ENCODE measurements at places on chromosomes 1 and 21.

DNA sequence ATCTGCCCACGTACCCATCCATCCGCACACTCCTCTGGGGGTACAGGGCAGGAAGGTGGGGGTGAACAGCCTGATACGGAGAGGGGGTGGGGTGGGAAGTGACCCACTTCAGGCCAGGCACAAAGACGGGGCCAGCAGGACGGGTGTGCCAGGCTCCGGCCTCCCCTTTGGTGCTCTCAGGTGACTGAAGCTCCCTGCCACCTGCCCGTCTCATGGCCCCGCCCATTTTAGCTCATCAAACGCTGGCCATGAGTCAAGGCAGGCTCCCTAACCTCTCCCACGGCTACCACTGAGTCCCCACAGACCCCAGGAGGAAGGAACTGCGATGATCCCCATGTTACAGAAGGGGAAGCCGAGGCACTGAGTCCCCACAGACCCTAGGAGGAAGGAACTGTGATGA, 109.6 kb downstream of the CRYAA start:
- no peak for DNase-seq

DNA sequence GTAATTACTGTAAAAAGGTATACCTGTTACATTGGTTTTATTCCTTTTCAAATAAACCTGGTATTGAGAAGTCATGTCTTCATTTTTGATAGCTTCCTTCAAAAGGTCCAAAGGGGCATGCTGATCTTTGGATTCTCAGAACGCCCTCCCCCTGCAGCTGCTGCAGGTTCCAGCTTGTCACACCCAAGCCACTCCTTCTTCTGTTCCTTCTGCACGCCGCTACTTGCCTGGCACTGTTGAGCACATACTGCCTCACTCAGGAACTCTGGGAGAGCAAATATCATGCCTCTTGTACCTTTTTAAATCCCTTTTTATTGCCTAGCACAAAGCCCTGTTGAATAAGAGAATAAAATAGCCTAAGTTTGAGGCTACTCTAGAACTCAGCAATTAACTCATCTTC, 136.9 kb downstream of the BARHL2 start:
- no peak for DNase-seq

DNA sequence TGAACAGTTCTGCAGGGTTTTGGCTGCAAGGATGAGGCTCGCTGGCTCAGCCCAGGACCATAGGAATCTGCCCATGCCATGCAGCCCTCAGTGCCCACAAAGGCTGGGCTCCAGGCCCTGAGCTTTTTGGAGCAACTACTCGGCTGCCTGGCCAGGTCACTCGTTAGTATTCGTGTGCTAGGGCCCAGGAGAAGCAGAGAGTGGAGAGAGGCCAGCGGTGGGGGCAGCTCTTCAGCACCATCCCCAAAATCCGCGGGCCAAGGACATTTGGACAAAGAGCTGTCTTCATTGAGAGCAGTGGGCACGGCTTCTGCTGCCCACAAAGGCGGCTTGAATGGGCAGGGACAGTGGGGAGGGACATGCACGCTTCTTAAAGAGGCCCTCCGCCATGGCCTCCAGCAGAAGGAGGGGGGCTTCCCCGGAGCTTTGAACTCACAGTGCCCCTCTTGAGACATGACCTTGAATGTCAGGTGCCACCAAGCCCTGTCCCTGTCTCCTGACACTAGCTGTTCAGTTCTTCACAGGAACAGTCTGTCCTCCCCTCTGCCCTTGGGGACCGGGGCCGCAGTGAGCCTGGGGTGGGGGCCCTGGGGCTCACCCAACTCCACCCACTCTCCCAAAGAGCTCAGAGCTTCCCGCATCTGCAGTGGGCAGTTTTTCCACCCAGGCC, 106.1 kb upstream of the ARHGEF16 start:
- no peak for DNase-seq

DNA sequence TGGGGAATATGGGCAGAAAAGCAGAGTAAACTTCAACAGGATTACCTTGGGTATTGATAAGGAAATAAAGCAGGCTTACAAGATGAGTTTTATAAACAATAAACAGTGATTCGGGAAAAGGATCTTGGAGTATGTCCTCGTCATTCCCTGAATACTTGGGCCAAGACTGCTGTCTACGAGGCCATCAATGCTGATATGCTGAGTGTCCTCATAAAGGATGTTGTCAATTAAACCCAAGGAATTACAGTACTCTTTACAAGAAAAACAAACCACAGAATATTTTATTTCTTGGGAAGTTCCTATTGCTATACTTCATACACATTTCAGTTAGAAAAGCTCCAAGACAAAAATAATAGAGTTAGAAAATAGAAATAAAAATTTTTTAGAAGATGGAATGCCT, 34.9 kb downstream of the ATP1B1 start:
- no peak for DNase-seq

GRCh38 chr1:96746440-96747420, 25.1 kb downstream of the PTBP2 start:
- DNase-seq = no peak

DNA sequence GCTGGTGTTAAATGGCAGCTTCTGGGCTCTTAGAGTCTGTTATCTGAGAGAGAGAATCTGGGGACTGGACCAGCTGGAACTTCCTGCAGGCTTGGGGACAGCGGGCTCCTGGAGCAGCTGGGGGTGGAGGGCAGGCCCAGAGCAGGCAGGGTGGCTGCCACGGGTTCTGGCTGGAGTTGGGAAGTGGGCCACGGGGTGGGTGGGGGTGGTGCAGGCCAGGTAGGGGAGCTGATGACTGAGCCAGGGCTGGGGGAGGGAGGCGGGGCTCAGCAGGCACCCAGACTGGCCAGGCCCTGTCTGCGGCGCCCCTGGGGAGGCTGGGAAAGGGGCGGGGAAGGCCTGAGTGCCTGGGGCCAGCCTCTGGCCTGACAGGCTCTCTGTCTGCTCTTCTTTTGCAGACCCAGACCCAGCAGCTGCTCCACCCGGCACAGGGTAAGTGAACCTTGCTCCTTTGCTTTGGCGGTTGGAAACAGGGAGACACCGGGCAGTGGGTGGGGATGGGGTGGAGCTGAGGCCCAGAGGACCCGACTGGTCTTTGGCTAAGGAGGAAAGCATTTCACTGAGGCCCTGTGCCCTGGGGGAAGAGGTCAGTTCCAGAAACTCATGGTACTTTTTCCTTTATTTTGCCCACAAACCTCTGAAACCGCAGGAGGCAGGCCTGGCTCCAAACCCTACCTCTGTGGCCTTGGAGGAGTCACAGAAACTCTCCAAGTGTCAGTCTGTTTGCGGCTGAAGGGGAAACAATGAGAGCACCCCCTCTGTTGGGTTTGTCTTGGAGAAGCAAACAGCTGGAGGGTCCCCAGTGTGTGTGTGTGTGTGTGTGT, 48.8 kb downstream of the ARHGEF10L start:
- DNase-seq = no peak

DNA sequence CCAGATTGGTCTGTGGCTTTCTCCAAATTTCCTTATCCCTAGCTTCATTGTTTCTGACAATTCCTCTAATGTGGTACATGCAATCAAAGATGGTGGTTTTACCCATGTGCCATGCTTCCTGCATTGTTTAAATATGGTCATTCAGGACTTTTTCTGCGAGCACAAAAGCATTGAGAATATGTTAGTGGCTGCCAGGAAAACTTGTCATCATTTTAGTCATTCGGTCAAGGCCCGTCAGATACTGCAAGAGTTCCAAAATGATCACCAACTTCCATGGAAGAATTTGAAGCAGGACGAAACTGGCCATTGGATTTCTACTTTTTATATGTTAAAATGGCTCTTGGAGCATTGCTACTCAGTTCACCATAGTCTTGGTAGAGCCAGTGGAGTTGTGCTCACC, 3.7 kb downstream of the ZBED6 start:
- DNase-seq = no peak

DNA sequence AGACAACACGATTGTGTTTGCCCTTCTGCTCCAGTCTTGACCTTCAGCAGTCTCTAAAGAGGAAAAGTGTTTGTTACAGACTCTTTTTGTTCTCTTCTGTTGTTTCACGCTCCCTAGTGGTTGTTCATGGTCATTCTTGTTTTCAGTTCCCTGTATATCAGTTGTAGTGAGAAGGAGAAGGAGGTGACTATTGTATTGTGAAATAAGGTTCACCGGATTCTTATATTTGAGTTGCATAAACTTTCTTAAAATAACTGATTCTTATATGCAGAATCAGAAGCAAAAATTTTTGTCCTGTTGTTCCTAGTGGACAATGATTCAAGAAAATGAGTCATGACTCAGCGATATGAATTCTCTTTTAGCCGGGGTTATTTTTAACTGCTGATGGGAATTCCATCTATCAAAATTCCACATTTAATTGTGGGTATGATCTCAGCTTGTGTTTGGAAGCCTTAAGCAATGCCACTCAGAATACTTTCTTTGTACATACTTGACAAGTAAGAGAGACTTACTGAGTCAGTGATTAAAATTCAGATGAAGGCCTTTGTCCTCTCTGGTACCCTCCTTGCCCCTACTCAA, 152.2 kb downstream of the CLEC20A start:
- DNase-seq = no peak

DNA sequence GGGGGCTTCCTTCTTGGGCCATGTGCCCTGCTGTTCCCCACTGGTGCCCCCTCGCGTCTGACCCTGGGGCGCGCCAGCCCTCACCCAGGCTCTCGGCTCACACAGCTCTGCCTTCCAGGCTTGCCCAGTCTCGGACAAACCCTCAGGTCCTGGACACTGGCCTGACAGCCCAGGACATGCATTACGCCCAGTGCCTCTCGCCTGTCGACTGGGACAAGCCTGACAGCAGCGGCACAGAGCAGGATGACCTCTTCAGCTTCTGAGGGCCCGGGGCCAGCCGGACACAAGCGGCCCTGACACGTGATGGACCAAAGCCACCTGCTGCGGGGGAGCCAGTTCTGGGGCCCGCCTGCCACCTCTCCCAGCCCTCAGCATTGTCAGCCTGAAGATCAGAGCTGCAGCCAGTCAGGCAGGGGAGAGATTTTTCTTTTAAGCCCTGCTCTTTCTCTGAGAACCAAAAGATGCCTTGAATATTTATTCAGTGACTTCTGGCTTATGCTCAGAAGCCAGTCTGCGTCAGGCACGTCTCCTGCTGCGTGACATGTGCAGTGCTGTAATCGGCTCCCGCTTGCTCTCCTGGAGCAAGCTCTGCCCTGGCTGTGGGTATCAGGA, 23.4 kb downstream of the LDLRAP1 start:
- DNase-seq = no peak

- DNase-seq = no peak
Measured at GRCh38 chr1:17141441-17142197, 22.4 kb upstream of the PADI2 start.

GRCh38 chr1:217076902-217077301, 353.7 kb upstream of the ESRRG start:
- DNase-seq = no peak

DNA sequence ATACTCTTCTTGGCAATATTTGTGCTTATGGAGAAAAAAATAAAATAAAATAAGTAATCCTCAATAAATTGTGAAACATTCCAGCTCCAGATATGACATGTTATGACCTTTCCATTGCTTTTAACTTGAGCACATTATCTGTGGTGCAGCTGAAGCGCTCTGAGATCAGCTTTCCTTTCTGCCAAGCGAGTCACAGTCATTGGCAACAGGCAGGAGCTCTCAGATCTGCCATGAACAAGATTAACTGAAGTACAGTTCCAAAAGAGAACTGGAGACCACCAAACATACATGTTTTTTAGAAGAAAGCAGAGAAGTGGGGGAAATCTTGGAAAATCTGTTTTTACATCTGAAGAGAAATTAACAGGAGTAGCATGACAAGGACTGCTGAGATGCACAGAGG, 89.2 kb upstream of the DSCAM start:
- no peak for DNase-seq

DNA sequence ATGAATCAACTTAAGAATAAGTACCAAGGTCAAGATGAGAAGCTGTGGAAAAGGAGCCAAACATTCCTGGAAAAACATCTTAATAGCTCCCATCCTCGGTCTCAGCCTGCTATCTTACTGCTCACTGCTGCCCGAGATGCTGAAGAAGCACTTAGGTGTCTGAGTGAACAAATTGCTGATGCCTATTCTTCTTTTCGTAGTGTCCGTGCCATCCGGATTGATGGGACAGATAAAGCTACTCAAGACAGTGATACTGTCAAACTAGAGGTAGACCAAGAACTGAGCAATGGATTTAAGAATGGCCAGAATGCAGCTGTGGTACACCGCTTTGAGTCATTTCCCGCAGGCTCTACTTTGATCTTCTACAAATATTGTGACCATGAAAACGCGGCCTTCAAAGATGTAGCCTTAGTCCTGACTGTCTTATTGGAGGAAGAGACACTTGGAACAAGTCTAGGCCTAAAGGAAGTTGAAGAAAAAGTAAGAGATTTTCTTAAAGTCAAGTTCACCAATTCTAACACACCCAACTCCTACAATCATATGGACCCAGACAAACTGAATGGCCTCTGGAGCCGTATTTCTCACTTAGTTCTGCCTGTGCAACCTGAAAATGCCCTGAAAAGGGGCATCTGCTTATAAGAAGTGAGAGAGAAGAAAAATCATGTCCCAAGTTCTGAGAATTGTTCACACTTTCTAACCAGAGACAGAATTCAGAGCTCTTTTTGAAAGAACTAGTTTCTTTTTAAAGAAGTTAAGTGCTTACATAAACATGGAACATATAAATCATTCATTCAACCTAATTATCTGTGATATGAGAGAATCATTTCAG, 35.7 kb downstream of the TOR1AIP1 start:
- DNase-seq = no peak

GRCh38 chr21:20004367-20004766, 993.8 kb upstream of the NCAM2 start:
- no peak for DNase-seq

- DNase-seq = no peak
Measured at GRCh38 chr1:222941425-222941824, 126.6 kb downstream of the DISP1 start.

DNA sequence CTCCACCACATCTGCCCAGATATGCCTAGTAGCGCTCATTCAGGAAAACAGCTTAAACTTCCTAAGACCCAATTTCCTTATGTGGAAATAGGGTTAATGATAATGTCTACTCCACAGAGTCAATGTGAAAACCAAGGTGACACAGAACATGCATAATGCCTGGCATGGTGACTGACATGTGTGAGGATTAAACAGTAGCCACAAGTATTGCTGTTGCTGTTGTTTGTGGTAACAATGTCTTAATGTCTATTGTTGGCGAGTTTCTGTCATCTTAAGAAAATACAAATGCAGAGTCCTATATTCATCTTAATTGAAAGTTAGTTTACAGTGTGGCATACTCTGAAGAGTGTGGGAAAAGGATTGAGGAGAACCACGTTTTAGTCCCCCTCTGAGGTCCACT, 75.6 kb upstream of the NGF start:
- DNase-seq = no peak

GRCh38 chr21:43768868-43769167, 7.3 kb downstream of the CSTB start:
- DNase-seq = no peak

- DNase-seq = no peak
Measured at GRCh38 chr1:92443893-92444292, 42.8 kb downstream of the GFI1 start.

GRCh38 chr1:203045821-203046594, 19.7 kb downstream of the PPFIA4 start:
- no peak for DNase-seq

DNA sequence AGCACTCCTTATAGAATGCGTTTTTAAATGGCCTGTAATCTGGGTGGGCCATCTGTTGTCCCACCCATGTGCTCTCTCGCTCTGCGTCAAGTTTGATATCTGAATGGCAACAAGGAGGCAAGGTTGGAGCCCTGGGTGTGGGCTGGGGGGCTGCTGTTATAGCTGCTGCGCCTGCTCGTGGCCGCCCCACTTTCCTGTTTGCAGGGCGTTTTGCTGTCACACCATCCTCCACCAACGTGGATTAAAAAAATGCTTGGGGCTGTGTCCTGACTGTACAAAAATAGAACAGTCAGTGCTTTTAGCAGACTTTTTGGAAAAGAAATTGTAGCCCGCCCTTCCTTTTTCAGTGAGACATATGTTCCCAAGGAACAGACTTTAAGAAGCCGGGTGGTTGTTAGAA, 25.4 kb downstream of the UMODL1 start:
- no peak for DNase-seq
